CD4-positive, alpha-beta T cell treated with Interleukin-17A for 4 hours (primary cell): ENCODE measurements at places on chromosomes 11 and 22.

- no peak for DNase-seq
These were observed 7.0 kb upstream of the SYN3 start for GRCh38 chr22:33065230-33065629.

DNA sequence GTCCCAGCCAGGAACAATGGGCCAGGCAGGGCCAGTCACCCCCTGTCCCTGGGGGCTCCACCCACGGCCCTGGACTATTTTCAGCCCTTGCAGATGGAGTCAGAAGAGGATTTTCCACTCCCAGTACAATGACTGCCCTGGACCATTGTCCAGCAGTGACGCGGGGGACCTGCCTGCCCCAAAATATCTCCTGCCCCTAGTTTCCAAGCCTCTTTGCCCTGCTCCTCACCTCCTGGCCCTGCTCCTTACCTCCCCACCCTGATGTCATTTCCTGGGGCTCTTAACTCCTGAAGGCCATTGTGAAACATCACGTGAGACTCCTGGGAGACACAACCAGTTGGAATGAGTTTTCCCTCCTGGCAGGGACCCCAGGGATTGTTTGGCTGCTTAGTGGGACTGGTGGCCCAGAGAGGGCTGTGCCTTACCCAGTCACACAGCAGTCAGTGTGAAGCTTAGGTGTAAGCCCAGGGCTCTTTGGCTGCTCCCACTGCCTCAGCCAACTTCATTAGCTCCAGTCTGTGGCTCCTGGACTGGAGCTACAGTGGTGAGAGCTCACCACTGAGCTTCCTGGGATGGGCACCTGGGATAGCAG, 22.2 kb downstream of the P2RY2 start:
- DNase-seq: no peak

DNA sequence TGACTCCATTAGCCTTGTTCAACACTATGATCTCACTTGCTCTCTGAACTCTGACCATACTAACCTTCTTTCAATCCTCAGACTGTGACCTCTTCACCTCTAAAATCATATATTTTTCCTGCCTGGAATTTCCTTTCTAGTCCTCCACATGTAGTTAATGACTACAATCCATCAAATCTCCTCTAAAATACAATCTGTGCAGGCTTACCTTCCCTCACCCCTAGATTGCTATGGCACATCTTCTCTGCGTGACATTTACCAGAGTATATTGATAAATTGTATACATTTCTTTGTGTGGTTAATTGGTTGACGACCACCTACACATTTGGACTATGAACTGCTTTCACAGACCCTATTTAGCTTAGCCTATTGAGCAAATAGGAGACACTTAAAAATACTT, 1330.2 kb upstream of the TENM4 start:
- no peak for DNase-seq

- no peak for DNase-seq
These were observed 76.8 kb upstream of the PARVG start for GRCh38 chr22:44103735-44104480.

DNA sequence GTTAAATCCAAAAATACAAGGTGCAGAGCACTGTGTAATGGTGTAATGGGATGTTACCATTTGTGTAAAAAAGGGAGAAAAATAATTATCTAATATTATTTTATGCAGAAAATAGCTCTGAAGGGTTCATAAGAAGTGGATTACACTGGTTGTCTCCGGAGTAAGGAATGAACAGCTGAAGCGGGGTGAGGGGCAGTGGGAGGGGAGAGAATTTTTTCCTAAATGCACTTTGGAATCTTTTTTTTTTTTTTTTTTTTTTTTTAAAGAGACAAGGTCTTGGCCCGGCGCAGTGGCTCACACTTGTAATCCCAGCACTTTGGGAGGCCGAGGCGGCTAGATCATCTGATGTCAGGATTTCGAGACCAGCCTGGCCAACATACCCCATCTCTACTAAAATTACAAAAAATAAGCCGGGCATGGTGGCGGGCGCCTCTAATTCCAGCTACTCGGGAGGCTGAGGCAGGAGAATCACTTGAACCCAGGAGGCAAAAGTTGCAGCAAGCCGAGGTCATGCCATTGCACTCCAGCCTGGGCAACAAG, 6.8 kb upstream of the POLR3H start:
- DNase-seq: no peak

- no peak for DNase-seq
These were observed 32.8 kb upstream of the CTSD start for GRCh38 chr11:1796413-1797011.

DNA sequence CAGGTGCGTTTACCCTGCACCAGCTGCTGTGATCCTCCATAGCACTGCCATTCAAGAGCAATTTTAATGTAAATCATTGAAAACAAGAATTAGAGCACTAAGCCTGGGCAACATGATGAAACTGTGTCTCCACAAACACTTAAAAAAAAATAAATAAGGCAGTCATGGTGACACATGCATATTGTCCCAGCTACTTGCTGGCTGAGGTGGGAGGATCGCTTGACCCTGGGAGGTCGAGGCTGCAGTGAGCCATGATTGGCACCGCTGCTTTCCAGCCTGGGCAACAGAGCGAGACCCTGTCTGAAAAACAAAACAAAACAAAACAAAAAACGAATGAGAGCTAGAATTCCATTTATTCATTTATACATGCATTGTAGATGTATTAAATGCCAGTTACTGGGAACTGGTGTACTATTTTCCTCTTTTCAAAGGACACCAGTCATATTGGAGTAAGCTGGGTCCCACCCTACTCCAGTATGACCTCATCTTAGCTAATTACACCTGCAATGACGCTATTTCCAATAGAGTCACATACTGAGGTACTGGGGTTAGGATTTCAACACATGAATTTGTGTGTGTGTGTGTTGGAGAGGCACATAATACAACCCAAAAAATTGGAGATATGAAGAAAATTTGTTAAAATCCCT, 101.9 kb downstream of the MICAL2 start:
- DNase-seq: no peak

- DNase-seq: no peak
These were observed 11.0 kb upstream of the AMOTL1 start for GRCh38 chr11:94757037-94757735.

DNA sequence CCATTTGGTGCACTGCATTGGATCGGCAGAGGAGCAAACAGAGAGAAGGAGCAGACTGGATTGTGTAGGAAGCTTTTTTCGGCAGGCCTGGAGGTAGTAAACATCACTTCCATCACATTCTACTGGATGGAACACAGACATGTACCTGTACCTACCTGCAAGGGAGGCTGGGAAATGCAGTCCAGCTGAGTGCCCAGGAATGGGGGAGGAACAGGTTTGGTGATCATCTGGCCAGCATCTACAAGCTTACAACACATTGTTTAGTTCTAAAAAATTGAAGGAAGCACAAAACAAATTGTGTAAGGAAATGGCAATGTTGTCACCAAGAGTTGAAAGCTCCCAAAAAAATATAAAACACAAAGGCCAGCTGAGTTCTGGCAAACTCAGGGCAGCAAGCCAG, 19.1 kb downstream of the SMIM38 start:
- DNase-seq: no peak

DNA sequence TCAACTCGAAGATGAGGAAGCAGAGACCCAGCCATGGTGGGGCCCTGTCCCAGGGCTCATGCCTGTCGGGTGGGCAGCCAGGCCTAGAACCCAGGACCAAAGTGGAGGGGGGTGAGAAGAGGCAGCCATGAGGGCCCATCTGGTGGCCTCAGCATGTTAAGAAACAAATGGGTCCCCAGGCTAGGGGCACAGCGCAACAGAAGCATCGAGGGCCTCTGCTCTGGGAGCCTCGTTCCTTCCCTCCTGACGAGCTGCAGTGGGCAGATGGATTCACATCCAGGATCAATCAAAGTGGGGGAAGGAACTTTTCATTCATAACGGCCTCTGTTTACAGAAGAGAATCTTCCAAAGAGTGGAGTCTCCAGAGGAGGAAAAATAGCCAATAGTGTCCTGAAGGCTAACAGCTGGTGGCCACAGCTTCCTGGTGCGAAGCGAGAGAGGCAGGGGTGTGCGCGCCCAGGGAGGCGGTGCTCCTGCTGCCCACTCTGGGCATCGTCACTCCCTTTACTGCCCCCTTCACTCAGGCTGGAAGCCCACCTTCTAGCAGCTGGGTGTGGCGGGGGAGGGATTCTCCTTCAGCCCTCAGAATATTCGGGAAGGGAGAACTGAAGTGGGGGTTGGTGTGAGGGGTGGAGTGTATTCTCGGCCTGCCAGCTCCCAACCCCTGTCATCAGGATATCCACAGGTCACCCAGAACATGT, 4.3 kb downstream of the CBX7 start:
- DNase-seq: no peak

DNA sequence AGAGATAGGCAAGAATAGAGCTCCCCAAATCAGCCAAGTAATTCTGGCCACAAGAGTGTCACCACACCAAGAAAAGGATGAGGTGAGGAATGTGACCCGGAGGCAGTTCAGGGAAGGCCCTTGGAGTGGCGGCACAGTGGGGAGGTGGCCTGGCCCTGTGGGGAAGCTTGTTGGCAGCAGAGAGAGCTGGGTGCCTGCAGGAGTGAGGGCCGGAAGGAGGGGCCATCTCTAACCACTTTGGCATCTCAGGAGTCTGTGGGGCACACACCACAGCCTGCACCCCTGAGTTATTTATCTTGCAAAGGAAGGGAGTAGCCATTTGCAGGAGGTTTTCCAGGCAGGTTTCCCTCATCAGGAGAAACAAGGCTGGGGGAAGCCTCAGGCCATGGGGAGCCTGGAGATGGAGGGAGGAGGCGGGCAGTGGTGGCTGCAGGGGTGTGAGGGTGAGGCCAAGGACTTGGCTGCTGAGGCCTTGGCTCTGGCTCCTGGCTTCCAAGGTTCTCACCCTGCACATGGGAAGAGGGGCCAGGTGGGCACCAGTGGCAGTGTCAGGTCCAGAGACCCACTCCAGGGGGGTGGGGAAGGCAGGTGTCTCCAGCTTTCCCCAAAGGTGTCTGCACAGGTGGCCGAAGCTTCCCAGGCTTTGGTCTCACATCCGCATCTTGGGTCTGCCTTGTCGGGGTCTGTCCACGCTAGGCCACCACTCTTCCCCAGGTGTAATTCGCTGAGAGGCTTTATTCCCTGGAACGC, 370.2 kb downstream of the CTTN start:
- DNase-seq: no peak

GRCh38 chr22:39915295-39915726, 14.4 kb downstream of the GRAP2 start:
- DNase-seq: no peak

GRCh38 chr11:17640493-17641164, 78.7 kb upstream of the MYOD1 start:
- DNase-seq: no peak

- DNase-seq: no peak
These were observed 72.9 kb upstream of the EED start for GRCh38 chr11:86171627-86172026.

- DNase-seq: no peak
These were observed 8.4 kb downstream of the TSPAN4 start for GRCh38 chr11:850775-851763.

DNA sequence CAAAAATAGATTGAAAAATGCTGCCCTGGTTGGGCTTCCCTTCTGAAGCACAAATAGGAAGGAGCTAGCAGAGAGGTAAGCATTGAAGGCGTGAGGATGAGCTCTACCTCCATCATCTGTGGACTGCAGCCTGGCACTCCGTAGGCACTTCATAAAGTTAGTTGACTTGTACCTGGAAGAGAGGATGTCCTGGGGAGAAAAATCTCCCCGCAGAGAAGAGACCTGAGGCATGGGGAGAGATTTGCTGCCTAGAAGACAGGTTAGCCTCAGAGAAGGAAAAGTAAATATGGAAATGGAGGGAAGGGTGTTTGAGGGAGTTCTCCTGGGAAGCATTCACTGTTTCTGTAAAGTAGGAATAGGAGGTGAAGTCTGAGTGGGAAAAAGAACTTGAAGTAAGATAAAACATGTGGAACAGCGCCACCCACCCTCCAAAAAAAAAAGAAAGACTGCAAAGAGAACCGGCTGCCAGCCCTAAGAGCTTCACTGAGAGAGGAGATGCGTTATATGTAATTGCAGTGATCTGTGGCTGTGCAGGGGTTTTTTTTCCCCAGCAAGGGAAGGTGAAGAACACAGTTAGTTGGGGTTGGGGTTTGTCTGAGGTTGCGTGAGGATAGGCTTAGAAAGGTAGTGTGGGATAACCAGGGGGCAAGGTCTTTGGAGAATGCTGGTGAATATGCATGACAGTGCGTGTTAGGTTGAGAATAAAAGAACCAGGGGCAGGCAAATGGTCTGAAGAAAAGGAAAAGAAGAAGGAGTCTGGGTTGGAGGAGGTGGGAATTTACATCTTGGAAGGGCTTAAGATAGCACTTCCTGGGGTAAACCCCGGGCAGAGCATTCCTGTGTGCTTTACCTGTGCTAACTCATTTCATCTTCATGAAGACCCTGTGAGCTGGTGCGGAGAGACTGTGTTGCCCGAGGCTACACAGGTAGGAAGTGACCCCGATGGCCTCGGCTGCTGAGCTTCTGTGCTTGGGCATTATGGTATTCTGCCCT, 16.0 kb downstream of the TNRC6B start:
- DNase-seq: peak; percentile 29

- no peak for DNase-seq
These were observed 354.8 kb upstream of the LUZP2 start for GRCh38 chr11:24142062-24142461.

- DNase-seq: no peak
These were observed 18.2 kb downstream of the GDPD5 start for GRCh38 chr11:75507571-75507970.

DNA sequence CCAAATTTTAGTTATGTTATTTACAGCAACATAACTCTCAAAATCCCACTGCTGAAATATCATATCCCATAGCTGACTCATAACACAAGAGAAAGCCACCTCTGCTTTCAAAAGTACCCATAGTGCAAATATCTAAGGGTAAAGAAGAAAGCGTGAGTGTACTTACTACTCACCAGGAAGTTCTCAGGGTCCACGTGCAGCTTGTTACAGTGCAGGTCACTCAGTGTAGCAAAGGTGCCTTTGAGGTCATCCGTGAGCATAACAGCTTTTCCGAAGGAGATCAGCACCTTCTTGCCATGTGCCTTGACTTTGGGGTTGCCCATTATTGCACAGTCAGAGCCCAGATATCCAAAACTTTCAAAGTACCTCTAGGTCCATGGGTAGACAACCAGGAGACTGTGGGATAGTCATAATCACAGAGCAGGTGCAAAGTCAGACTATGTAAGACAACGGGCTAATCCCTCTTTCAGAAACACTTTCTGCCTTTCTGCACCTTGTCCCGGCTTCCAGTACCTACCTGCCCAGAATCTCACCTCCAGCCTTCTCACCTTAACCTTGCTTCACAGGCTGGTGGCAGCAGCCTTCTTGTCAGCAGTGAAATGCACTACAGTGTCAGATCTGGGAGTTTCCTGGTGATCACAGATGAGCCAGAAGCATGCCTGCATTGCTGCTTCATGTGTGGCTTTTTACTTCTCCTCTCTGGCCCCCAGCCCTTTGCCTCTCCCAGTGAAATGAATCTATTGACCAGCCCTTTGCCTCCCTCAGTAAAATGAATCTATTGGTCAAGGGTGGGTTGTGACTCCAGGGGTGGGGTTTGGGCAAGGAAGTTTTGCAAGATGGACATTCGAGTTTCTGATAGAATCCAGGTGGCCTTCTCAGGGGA, 6.5 kb downstream of the HBG1 start:
- DNase-seq: no peak

GRCh38 chr11:79503028-79503427, 62.2 kb upstream of the TENM4 start:
- DNase-seq: no peak
